ENCODE measurements at places on chromosomes 7 and 10.

GRCh38 chr10:68135362-68135761, 26.1 kb downstream of the MYPN start:
- DNase-seq = no peak

DNA sequence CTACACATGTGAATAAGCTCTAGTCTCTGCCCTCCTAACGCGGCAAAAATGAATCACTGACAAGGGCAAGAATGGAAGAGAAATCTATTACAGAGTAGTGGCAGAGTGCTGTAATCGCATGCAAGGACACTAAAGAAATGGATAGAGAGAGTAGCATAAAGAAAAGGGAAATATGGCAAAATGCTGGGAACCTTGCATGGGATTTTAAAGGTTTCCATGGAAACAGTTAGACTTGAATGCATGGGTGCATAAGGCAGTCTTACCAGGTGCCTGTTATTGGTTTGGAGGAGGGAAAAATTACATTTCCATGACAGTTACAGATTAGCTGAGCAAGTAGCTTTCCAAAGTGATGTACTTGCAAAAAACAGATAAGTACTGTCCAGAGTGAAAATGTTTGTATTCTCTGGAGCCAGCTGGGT, 233.4 kb downstream of the PTN start:
- no peak for DNase-seq

- DNase-seq = no peak
Measured at GRCh38 chr10:14584661-14585060, 190.0 kb downstream of the FAM107B start.

DNA sequence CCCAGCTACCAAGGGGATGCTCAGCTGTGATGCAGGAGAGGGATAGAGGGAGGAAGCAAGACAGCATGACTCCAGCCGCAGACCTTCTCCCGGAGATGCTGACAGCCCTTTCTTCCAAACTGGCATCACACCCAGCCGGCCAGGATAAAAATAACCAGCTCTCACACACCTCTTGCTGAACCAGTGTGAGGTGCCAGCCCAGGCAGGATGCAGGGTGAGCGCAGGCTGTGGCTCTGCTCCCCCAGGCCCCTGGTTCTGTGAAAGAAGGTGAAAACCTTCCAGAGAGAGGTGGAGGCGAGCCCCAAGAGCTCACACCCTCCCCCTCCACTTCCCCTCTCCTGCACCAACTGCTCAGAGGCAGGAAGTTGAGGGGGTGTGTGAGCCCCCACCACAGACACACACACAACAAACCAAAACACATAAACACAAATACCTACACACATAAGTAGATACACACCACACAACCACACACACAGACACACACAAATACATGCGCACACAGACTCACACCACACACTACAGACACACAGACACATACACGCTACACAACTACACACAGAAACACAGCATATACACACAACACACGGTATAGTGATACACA, 4.0 kb downstream of the GPR15LG start:
- DNase-seq = no peak

- no peak for DNase-seq
Measured at GRCh38 chr10:70498970-70499835, 20.6 kb downstream of the PALD1 start.

DNA sequence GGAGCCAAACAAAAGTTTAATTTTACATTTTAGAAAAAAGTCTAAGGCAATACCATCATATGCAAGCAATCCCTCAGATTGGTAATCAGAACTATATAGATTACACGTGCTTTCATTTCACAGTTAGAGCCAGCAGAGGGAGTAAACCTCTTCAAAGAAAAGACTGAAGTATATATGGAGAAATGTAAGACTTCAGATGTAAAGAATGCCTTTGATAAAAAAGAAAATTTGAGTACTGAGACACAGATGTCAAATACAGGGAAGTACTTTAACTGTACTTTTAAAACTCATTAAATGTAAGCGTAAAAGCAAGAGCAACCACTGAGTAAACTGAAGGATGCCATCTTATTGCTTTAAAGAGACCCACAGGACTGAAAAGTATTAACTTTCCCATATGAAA, 101.4 kb upstream of the FAM133B start:
- DNase-seq = peak; percentile 39

DNA sequence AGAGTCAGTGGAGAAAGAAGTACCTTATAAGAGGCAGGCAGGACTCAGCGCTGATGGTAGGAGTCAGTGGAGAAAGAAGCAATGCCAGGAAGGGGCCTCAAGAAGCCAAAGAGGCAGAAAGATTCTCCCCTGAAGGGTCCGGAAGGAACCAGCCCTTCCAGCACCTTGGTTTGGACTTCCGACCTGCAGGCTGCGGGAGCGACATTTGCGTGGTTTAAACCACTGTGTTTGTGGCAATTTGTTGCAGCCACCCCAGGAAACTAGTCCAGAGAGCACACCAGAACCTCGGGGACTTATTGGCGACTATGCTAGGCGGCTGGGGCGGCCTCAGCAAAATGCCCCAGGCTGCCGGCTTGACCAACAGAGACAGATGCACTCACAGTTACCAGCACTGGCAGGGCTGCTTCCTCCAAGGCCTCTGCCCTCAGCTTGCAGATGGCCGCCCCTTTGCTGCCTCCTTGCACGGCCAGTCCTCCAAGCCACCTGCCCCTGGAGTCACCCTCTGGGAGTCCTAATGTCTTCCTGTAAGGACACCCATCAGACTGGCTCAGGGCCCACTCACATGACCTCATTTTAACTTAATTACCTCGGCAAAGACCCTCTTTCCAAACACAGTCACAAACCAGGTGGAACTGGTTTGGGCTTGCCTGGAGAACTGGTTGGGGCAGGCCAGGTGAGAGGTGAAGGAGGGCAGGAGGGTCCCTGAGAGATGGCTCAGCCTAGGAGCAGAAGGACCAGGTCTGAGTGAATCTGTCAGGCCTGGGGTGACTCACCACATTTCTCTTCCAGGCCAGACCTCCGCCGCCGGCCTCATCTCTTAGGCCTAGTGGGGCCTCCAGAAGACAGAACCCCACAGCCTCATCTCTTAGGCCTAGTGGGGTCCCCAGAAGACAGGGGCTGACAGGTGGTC, 26.1 kb downstream of the CALML3 start:
- DNase-seq = no peak

GRCh38 chr7:40644454-40645188, 509.8 kb downstream of the SUGCT start:
- no peak for DNase-seq

DNA sequence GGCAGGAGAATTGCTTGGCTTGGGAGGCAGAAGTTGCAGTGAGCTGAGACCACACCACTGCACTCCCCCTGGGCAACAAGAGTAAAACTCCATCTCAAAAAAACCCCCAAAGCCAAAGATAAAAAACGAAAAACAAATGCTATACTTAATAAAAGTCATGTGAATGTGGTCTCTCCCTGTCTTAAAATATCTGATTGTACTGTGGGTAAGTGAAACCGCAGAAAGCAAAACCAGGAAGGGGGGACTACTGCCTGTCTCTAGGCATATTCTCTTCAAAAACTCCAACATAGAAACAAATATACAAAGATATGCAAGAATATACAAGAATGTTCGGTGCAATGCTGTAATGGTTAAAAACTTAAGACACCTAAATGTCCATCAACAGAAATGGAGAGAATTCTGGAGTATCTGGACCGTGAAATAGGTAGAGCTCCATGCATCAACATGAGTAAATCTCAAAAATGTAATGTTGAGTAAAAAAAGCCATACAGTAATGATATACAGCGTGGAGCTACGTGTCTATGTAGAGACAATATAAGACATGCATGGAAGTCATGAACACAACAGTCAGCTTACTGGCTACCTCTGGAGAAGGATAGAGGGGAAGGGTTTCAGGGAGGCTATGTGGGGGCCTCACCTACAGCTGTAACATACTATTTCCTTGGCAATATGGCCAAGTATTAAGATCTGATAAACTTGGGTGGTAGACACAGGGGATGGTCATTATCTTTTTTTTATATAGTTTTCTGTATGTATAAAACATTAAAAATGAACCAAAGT, 2.1 kb downstream of the ZNF394 start:
- DNase-seq = no peak
